Heart right ventricle (tissue), 16 donors: ENCODE measurements at places on chromosomes 5 and 9.

DNA sequence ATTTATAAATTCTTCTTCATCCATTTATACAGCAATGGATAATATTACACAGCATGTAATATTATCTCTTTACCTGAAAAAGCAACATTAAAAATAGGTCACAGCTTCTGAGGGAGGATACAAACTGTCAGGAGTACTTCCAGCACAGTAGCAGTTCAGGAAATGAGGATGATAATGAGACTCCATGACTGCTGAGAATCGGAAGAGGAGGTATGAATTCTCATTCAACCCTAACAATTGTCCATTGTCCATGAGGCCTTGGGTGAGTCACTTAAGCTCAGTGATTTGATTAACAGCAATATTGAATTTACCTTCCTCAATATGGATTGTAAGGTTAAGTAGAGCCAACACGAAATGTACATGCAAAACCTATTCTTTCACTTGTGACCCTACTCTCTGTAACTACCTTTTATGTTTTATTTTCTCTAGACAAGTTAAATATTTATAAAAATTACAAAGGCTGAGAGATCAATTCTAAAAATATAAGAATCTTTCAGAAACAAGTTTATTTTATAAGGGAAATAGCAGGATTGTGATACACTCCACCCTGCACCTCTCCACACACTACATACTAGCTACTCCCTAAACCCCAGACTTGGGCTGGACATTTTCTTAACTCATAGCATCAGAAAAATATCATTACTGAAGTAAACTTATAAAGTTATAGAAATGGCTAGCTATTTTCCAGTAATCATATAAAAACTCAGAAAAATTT is 159.1 kb upstream of the ACOT12 start:
- H3K4me3 ChIP-seq: no peak overlapping the region
- H3K36me3 ChIP-seq: no peaks in the 10 kb centered on the region
- H3K4me1 ChIP-seq: peaks cover 22% of the 10 kb centered on the region
- H3K27me3 ChIP-seq: no peaks in the 10 kb centered on the region
- DNase-seq: no peak

GRCh38 chr5:160064995-160065614 is 54.1 kb downstream of the PWWP2A start:
- no peak for DNase-seq
- H3K36me3 ChIP-seq: peaks cover 9% of the 10 kb centered on the region
- no peaks in the 10 kb centered on the region for H3K27me3 ChIP-seq
- H3K4me1 ChIP-seq: peaks cover 10% of the 10 kb centered on the region
- H3K4me3 ChIP-seq: no peak overlapping the region

DNA sequence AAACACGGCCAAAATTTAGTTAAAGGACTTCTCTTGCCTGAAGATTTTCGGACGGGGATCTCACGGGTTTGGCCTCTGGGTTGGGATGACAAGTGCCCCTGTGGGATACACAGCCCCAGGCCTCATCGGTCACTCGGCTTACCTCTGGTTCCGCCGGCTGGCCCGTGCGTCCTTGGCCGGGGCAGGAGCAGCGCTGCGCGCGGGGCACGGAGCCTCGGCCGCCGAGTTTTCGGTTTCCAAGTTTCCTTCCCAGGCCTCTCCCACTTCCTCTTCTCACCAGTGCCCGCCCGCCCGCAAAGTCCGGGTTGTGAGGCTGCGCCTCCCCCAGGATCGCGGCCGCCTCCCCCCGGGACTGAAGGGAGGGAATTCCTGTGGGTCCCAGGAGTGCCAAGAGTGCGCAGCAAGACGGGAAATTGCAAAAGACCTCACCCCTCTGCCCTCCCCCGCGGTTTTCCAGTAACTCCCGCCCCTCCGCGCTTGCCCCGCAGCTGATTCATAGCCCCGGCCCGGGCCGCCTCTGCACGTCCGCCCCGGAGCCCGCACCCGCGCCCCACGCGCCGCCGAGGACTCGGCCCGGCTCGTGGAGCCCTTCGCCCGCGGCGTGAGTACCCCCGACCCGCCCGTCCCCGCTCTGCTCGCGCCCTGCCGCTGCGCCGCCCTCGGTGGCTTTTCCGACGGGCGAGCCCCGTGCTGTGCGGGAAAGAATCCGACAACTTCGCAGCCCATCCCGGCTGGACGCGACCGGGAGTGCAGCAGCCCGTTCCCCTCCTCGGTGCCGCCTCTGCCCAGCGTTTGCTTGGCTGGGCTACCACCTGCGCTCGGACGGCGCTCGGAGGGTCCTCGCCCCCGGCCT is at the start of gene OSMR:
OSMR (plus strand) TSS at position 487 of the 853 bp plus-strand sequence. CDS start 23,033 bp downstream, outside the sequence.
- peaks cover 17% of the 10 kb centered on the region for H3K27me3 ChIP-seq
- peak within 1 kb of the TSS; percentile 96 for H3K27ac ChIP-seq
- H3K4me1 ChIP-seq: no peaks in the 10 kb centered on the region
- H3K36me3 ChIP-seq: no peaks in the 10 kb centered on the region

- no peak for DNase-seq
- H3K36me3 ChIP-seq: no peaks in the 10 kb centered on the region
- peaks cover 3% of the 10 kb centered on the region for H3K4me1 ChIP-seq
- H3K27ac ChIP-seq: no peak overlapping the region
Observed at GRCh38 chr9:77906991-77907390, 124.6 kb downstream of the GNAQ start.

DNA sequence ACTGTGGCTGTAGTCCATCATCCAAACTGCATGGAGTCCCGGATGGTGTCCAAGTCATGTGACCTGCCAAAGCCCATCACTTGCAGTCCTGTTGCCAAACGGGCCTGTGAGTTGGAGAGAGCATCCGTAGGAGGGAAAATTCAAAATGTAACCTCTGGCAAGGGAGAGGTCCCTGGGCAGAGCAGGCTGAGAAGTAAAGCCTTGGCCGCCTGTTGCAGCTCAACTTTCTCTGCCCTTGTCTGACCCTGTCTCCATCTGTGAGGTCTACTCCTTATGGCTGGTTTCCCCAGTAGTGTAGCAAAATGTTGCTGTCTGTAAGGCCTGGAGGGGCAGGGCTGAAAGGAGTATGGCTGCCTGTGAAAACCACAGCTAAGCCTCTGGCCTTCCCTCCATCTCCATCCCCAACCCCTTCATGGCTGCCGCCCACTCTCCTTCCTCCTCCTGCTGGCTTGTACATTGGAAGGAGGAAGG is 163.5 kb downstream of the SEMA6A start:
- no peak overlapping the region for H3K4me3 ChIP-seq
- no peak overlapping the region for H3K27ac ChIP-seq
- H3K27me3 ChIP-seq: no peaks in the 10 kb centered on the region
- DNase-seq: peak; percentile 28

- no peak for DNase-seq
- H3K4me1 ChIP-seq: no peaks in the 10 kb centered on the region
- no peak overlapping the region for H3K27ac ChIP-seq
- H3K27me3 ChIP-seq: no peaks in the 10 kb centered on the region
- H3K4me3 ChIP-seq: no peak overlapping the region
- peaks cover 21% of the 10 kb centered on the region for H3K36me3 ChIP-seq
Observed at GRCh38 chr5:126801992-126802294, 25.0 kb downstream of the LMNB1 start.

DNA sequence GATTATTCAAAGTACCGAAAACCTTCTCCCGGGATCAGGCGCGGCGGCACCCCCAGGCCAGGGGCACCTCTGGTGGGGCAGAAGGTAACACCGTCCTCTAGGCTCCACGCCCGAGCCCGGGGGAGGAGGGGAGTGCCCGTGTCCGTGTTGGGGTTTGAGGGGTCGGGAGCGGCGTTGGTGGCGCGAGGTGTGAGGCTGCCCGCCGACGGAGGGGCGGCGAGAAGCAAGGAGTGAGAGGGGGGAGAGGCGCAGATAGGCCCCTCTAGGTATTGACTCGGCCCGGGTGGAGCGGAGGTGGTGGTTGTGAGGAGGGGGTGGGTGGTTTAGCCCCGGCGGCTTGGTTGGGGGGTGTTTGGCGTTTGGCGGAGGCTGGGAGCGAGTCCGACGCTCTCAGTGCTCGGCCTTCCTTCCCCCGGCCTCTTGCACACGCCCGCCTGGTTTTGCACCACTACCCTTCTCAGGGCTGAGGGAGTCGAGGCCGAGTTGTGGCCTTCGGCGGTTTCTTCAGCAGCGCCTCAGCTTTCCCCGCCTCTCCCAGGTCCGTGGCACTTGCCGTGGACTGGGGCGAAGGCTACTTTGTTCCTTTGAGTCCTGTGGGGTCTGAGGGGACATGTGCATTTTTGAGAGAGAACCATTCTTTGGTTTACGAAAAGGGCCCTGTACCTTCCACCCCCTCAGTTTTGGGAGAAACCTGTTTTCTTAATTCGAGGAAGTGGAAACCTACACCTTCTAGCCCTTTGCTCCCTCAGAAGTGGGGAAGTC is 450 bp downstream of the GPBP1 start:
- H3K4me3 ChIP-seq: peak overlapping the region; percentile 79
- H3K36me3 ChIP-seq: no peaks in the 10 kb centered on the region
- H3K27ac ChIP-seq: peak overlapping the region; percentile 100
- H3K4me1 ChIP-seq: peaks cover 55% of the 10 kb centered on the region
- DNase-seq: no peak

DNA sequence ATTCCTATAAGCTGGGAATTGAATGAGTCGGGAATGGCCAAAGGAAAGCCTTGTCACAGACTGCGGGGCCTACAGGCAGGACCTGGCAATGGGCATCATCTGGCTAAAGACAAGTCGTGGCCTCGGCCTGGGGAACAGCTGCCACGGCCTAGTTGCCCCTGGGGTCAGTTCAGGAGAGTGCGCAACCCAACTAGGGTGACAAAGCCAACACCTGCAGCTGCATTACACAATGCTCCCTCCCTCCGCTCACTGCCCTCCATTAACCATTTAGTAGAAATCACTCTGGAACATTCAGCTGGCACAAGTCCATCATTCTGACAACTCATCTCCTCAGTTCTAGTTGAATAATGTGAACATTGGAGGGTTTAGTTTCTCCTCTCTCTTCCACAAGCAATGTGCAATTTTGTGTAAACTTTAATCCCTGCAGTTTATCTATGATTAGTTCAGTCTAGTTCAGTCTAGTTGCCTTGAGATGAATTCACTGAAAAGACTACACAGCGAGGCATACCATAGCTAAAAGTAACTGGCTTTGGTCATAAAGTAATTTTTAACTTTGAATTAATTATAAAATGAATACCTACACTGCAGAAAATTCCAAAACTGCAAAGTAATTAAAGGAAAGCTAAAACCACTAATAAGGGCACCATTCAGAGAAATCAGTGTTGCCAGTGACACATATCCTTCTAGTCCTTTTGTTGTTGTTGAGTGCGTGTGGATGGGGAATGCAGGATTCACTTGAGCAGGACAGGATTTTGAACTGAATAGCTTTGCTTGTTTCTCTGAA is 5.1 kb downstream of the GLDC start:
- DNase-seq: no peak
- H3K4me3 ChIP-seq: no peak overlapping the region

DNA sequence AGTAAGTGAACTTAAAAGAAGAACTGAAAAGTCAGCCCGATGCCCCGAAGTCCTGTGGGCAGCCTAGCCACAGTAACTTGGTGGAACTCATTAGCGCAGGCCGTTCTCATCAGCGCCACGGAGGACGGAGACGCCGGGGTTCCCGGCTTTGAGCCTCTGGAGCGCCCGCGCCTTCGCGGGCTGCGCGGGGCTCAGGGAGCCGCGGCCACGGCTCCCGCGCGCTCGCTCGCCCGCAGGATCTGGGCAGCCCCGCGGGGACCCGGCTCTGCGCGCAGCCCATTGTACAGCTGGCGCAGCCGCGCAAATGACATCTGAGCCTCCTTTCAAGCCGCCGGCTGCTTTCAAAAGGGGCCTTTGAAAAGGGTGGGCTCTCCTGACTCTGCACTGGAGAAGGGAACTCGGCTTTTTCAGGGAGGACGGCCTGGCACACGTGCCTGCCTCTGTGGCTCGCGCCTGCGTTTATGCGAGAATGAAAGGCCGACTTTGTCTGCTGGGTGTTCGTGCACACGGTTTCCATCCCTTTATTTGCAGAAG is 40.7 kb downstream of the TLR4 start:
- no peak overlapping the region for H3K27ac ChIP-seq
- H3K27me3 ChIP-seq: peaks cover 8% of the 10 kb centered on the region
- no peak overlapping the region for H3K4me3 ChIP-seq

- no peaks in the 10 kb centered on the region for H3K27me3 ChIP-seq
- peak overlapping the region; percentile 73 for H3K27ac ChIP-seq
- H3K4me1 ChIP-seq: peaks cover 33% of the 10 kb centered on the region
- no peak overlapping the region for H3K4me3 ChIP-seq
Observed at GRCh38 chr5:134435560-134435959, 23.9 kb upstream of the CDKN2AIPNL start.

- H3K4me3 ChIP-seq: no peak overlapping the region
- no peak overlapping the region for H3K27ac ChIP-seq
- H3K36me3 ChIP-seq: no peaks in the 10 kb centered on the region
- peaks cover 49% of the 10 kb centered on the region for H3K27me3 ChIP-seq
Observed at GRCh38 chr5:56961746-56962145, 9.8 kb upstream of the MIER3 start.

DNA sequence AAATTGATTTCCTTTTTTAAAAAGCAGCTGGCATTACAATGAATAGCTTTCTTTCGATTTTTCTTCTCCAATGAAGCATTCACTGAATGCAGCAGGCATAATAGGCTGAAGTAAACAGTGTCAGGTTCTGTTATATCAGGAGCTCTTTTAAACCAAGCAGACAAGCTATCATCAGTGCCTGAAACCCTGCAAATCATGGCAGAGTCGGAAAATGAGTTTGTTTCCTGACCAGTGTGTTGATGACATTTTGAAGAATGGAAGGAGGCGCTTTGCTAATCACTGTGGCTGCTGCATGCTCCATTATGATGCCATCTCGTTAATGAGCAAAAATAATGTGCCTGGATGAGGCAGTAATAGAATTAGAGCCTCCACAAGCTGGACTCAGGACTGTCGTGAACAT is 284.5 kb downstream of the ZNF608 start:
- H3K36me3 ChIP-seq: no peaks in the 10 kb centered on the region
- H3K4me1 ChIP-seq: peaks cover 16% of the 10 kb centered on the region
- H3K27me3 ChIP-seq: no peaks in the 10 kb centered on the region
- no peak for DNase-seq

GRCh38 chr5:60835554-60835953 is 8.5 kb downstream of the ELOVL7 start:
- H3K36me3 ChIP-seq: no peaks in the 10 kb centered on the region
- H3K27ac ChIP-seq: no peak overlapping the region
- no peak overlapping the region for H3K4me3 ChIP-seq
- no peak for DNase-seq

DNA sequence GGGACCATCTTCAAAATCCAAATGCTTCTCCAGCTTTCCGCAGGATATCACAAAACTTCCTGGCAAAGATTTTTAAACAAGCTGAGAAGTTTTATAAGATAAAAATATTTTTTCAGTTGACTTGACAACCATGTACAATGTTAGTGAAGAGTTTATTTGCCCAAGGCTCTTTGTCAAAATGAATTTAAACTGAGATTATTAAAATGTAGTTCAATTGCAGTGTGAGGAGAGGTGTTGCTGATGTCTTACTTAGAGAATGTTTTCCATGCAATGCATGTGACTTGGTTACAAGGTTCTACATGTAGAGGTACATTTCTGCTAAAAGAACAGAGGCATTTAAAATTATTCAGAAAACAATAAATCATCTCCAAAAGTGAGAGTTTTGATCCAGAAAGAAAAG is 131.4 kb upstream of the MINAR2 start:
- no peak overlapping the region for H3K4me3 ChIP-seq
- H3K36me3 ChIP-seq: no peaks in the 10 kb centered on the region
- H3K4me1 ChIP-seq: no peaks in the 10 kb centered on the region
- no peaks in the 10 kb centered on the region for H3K27me3 ChIP-seq
- H3K27ac ChIP-seq: no peak overlapping the region

- H3K36me3 ChIP-seq: no peaks in the 10 kb centered on the region
- no peaks in the 10 kb centered on the region for H3K4me1 ChIP-seq
- H3K4me3 ChIP-seq: no peak overlapping the region
- no peak for DNase-seq
- H3K27me3 ChIP-seq: peaks cover 3% of the 10 kb centered on the region
Observed at GRCh38 chr5:131883984-131884383, 61.5 kb downstream of the MEIKIN start.
